ENCODE measurements at places on chromosomes 7 and 10. TPM values are rescaled to one million over a fixed set of nuclear protein-coding genes. Genes with fewer than 3 reads are reported as not detected.

AKR1C2 gene
- 2.8 TPM for total RNA-seq

DNA sequence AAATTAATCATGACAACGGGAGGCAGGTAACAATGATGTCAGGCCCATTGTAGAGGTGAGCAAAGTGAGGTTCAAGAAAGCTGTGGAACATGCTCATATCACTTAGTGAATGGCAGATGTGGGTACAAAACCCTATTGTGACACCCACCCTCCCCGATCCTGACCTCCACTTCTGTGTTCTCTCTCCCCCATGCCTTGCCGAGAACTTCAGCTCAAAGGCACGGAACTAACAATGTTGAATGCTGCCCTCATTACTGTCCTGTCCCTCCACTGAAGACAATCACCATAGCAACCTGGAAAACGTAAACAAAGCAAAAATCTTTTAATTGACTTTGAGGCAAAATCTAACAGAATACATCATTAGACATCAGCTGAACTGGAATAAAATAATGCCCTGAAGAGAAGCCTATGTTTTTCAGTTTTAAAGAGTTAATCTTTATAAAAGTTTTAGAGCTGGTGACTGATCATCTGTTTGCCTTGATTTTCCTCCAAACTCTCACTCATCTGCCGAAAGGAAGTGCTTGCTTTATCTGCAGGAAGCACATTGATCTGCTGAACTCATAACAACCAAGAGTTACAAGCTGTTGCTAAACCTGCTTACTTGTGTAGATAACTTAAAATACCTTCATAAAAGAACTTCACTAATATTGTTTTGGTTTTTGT, 133.6 kb downstream of the CUBN start:
- peak; percentile 67 for DNase-seq

GRCh38 chr10:60041489-60042133, 135.3 kb upstream of the CCDC6 start:
- no peak for DNase-seq

GRCh38 chr10:114239117-114239993, at the start of gene VWA2:
Gene VWA2, plus strand, starts transcription at chr10:114239254. Its CDS starts 9,460 bp downstream, at chr10:114248714.
- DNase-seq, result no peak

DNA sequence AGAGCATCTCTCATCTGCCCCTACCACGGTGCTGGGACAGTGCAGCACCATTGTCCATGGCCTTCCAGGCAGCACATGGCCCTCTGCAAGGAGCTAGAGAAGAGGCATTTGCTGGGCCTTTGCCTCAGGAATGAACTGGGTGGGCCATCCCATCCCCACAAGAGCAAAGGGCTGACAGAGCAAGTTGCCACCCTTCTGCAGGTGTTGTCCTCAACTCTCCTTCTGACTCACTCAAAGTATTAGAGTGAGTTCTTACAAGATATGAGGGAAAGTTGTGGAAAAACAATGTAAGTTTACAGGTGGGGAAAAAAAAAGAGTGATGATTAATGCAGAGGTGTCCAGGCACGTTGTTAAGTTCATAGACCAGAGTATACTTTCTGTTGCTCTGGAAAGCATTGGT, 261.2 kb downstream of the SKIDA1 start:
- no peak for DNase-seq

- DNase-seq, result no peak
Measured at GRCh38 chr10:100531761-100532160, 2.1 kb upstream of the NDUFB8 start.

- no peak for DNase-seq
Measured at GRCh38 chr7:100034871-100035510, 14.6 kb upstream of the ZSCAN21 start.

TFAM gene
- total RNA-seq, result 28.1 TPM

DNA sequence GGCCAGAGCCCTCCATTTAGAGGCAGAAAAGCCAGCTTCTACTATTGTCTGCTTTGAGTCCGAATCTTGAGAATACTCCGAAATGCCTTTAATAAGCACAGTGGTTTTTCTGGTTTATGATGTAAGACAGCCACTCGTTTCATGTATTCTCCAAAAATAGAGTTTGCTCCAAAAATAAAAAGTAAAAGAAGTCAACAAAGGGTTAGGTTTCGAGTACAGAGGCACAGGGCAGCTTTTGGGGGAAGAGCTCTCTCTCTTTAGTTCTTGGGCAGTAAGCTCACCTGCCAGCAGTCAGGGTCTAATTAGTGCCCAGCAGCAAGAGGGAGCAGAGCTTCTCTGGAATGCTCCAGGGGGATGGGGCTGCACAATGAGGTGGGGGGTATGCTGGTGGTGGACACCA, 20.2 kb downstream of the CREB3L2 start:
- no peak for DNase-seq

DNA sequence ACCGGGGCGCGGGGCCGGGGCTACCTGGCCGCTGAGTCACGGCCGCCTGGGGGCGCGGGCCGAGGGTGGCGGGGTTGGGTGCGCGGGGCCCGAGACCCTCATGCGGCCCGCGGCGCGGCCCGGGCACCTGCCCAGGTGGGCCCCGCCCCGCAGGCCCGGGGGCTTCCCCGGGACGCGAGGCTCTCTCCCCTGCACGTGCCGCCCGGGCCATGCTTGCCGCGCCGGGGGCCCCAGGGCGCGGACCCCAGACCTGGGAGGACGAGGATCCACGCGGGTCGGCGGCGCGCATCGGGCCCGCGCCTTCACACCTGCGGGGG, 402 bp downstream of the MAFK start:
- no peak for DNase-seq

GRCh38 chr7:27793780-27794179, 53.8 kb downstream of the TAX1BP1 start:
- no peak for DNase-seq

NEURL1 gene
- 46.2 TPM for total RNA-seq

DNA sequence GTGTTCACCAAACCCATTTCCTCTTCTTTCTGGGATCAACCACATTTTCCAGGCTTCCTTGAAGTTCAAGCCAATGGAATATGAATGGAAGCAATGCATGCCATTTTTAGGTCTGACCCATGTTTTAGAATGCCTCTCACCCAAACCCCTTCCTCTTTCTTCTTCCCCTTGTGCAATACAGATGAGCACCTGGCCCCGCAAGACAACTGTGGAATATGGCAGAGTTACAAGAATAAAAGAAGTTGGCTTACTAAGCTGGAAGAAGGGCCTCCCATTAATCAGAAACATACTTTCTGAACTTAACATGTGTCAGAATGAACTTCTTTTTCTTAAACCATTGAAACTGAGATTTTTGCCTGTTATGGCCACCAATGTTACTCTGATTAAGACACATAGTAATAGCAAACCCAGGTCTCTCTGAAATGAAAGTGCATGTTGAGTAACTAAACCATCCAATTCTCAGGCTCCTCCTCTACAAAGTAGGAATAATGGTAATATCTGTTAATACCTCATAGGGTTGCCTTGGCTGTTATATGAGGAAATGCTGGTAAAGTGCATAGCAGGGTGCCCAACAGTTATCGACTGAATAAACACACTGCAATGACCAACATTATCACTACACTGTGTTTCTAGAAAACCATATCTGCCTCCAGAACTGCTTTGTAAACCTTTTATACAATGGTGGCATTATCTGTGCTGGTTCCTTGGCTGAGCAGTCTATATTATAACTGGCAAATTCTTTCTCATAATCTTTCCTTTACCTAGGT, 382.2 kb upstream of the NRP1 start:
- peak; percentile 64 for DNase-seq

FAM237B gene
- not detected for total RNA-seq

NUDT13 gene
- total RNA-seq, result 2.1 TPM

DNA sequence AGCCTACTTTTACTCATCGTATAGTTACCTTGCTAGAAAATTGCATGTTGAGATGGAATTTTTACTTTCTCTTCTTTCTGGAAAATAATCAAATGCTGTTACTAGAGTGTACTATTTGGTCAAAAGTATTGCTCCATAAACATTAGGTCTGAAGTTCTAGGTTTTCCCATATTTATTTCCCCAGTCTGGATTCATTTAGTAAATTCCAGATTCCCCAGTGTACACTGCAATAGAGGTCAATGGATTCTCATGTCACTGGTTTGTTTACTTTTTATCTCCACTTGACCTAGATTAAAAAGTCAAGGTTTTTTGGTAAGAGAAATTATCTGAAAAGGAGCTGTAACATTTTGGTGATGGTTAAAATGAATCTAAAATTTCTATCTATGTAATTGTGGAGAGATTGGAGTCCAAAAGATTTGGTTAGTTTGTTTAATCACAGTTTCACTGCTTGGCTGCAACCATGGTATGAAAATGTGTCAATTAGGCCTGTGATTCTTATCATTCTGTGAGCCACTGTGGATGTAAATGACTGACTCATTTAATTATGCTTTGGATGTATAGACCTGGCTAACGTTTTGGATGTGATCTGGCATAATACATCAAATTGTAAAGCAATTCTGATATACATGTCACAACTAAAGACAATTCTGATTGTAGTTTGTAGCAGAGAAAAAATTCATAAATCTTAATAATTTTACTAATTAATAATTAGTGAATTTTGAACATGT, 32.7 kb upstream of the STEAP4 start:
- no peak for DNase-seq

GRCh38 chr10:72637398-72637857, 11.5 kb upstream of the MICU1 start:
- no peak for DNase-seq

GRCh38 chr7:23334482-23335056, 35.4 kb downstream of the MALSU1 start:
- peak; percentile 69 for DNase-seq

DNA sequence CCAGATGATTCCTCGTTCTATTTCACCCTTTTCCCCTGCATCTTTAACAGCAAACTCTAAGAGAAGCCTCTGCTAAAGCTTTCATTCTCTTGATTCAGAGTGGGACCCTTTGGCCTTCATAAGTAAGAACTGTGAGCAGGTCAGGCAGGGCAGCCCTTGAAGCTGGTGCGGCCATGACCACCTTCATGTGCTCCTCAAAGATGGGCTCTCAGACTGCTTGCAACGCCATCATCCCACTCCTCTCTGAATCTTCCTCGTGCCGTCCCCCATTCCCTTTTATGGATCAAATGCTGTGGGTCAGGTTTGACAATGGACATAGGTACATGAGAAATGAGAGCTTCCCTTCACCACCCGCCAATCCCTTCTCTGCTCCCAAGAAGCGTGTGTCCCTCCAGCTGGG, 207.4 kb downstream of the TCF7L2 start:
- no peak for DNase-seq

DNA sequence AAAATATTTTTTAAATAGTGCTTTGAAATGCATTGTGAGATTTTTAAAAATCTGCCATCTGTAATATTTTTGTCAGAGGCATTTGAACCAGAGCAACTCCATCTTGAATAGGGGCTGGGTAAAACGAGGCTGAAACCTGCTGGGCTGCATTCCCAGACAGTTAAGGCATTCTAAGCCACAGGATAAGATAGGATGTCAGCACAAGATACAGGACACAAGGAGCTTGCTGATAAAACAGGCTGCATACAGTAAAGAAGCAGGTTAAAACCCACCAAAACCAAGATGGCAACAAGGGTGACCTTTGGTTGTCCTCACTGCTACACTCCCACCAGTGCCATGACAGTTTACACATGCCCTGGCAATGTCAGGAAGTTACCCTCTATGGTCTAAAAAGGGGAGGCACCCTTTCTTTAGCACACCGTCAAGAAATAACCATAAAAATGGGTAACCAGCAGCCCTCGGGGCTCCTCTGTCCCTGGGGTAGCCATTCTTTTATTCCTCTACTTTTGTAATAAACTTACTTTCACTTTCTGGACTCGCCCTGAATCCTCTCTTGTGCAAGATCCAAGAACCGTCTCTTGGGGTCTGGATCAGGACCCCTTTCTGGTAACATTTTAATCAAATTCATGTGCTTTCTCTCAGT, 273.7 kb downstream of the SEMA3D start:
- peak; percentile 6 for DNase-seq

- DNase-seq, result peak; percentile 41
Measured at GRCh38 chr7:18829858-18830285, 287.6 kb downstream of the TWIST1 start.

GRCh38 chr10:73818402-73818801, 7.0 kb upstream of the NDST2 start:
- DNase-seq, result no peak

CPA2 gene
- total RNA-seq, result not detected

DNA sequence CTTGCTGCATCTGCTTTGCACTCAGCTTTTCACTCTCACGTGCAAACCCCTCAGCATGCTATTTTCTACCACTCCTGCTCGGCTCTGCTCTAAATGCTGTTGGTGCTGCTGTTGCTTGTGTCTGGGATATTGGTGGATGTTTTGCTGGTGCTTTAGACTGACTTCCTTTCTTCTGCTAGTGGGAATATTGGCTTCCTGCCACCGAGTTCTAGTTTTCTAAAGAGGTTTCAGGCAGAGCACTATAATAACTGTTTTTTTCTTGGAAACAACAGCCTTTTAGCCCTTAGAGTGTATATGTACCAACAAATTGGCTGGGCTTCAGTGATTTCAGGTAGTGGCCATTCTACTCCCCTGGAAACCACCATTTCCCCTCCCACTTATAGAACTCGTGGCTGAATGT, 27.8 kb downstream of the TMEM236 start:
- peak; percentile 17 for DNase-seq

DNA sequence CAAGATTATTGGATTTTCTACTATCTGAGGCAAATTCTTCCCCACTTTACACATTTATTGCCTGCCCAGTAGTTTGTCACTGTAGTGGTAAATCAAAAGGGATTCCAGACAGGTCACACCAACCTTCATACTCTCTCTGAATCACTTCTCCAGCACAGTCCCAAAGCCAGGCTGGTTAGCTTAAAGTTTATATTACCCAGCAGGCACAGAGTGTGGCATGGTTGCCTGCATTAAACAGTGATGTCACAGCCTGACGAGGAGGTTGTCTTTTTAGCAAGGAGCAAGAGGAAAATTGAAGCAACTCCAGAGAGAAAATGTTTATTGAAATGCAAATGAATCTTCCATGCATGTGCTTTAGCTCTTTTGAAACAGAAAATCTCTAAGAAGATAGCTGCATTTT, 375.5 kb upstream of the CELF2 start:
- no peak for DNase-seq

ASB10 gene
- total RNA-seq, result 4.9 TPM

DNA sequence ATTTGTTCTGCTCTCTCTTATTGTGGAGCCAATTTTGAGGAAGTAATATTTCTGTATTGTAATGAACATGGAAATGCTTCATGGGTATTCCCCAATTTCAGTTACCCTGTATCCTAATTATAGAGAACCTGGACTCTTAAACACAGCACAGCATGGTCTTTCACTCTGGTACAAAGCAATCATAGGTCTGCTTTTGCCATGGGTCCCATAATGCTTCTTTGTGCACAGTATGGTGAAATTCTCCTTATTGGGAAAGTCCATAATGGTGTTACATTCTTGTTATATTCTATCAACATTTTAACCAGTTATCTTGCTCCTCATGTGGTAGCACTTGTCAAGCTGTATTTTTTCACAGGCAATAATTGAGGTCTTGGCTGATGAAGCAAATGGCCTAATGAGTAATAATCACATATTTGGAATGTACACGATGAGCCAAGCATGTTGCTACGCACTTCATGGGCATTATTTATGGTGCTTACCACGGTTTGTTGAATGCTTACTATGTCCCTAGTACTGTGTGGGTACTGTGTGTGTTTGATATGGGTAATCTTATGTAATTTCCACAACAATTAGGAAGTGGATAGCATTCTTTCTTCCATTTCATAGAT, 42.9 kb downstream of the PRKG1 start:
- DNase-seq, result peak; percentile 15
